ENCODE measurements at places on chromosomes 16 and 17.

DNA sequence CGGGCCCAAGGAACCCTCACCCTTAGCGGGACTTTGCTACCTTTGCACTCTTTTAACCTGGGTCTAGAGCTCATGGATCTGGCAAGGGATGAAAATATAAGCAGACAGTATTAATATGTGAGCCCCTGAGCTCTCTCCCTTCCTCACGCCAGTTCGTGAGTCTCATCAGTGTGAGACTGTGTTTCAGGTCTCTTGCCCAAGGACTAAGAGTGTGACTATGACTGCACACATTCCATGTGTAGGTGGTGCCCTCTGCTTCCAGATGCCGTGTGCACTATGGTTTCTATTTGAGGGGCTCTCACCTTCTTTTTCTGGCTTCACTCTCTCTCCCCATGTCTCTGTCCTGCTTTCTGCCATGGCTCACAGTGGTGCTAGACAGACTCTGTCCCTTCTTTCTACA lies 40.5 kb downstream of the DHRS7B start:
- DNase-seq, result no peak

- DNase-seq, result no peak
Observed at GRCh38 chr16:77820340-77820739, 32.0 kb downstream of the VAT1L start.

- DNase-seq, result no peak
Observed at GRCh38 chr17:49565948-49566491, 9.7 kb upstream of the NXPH3 start.

DNA sequence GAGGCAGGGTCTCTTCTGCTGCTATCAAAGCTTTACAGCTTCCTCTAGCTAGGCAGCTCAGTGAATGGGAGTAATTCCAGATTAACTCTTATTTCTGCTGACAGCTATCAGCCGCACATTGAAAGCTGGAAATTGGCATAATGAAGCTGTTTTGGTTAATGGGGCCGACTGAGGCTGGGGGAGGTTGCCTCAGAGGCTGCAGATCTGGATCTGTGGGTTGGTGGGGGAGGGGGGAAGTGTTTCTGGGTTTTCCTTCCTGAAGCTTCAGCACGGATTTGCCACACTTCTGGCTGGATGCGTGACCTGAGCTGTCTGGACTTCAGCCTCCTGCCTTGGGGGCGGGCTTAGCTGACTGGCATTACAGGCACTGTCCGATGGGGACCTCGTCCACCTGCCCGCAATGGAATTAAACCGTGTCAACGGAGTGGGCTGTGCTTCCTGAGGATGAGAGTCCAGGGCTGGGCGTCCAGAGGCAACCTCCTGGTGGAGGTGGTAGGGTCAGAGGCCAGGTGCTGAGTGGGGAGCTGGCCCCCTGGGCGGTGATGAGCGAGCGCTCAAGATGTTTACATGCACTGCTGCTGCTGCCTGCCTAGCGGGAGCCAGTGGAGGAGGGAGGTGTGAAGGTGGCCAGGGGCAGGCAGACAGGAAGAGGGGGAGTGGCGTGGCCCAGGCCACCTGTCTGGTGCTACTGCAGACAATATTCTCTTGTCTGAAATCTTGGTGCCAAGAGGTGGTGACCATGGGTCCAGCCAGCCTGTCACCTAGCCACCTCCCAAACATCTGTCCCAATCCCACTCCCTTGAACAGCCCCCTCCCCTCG lies 6.7 kb upstream of the ABCC3 start:
- DNase-seq, result no peak

DNA sequence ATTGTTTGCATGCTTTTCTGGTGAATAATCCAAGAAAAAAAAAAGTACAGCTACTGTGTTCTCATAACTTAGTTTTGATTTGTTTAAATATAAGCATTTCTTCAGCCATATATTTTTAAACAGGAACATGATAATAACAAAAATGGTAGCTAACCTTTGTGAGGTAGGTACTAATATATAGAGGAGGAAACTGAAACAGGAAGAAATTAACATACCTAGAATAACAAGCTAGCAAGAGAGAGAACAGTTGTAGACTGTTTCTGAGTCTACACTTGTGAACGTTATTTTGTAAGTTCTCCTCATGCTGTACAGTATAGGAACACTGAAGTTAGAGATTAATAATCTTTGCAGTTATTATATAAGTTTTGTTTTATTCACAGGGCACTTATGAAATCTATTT lies 49.3 kb downstream of the NSRP1 start:
- no peak for DNase-seq

- peak; percentile 65 for DNase-seq
Observed at GRCh38 chr17:35238821-35239220, 4.1 kb upstream of the SLFN5 start.

All from RKO (cell line).